ENCODE measurements at places on chromosomes 6 and 20. TPM values are rescaled to one million over a fixed set of nuclear protein-coding genes. Genes with fewer than 3 reads are reported as not detected.

- DNase-seq = no peak
Observed at GRCh38 chr6:158897236-158897635, 78.1 kb upstream of the EZR start.

DNA sequence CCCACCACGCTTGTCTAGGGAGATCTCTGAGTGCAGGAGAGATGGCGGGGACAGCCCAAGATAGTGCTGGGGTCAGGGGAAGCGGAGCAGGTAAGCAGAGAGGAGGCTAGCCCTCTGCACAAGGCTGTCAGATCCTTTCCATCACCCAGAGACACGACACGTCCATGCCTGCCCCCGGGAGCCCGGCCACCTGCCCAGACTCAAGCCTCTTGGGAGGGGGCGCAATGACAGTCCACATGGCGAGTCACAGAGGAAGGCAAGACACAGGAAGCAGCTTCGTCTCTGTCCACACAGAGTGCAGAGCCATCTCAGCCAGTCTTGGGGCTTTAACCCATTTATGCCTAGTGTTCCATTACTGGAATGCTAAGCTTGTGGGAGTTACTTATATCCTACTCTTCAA lies 78.4 kb downstream of the PREX1 start:
- DNase-seq = no peak

GRCh38 chr6:7166410-7167293 lies 58.9 kb downstream of the RREB1 start:
- DNase-seq = no peak

- no peak for DNase-seq
Observed at GRCh38 chr6:487956-488355, 96.4 kb downstream of the IRF4 start.

DNA sequence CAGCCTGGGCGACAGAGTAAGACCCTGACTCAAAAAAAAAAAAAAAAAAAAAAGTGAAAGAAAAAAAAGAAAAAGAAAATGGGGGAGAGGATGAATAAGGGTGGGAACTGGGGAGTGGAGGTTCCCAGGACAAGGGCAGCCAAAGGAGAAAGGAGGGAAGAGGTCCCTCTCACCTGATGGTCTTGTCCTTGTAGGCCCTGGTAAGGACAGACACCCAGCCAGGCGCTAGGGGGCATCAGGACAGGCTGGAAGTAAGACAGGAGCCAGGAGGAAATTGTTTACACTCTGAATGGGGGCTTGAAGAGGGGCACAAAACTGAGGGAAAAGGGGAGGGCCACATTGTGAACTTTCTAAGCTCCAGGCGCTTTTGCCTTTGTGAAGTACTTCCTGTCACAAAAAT lies 2.3 kb upstream of the ALDH5A1 start:
- no peak for DNase-seq

DNA sequence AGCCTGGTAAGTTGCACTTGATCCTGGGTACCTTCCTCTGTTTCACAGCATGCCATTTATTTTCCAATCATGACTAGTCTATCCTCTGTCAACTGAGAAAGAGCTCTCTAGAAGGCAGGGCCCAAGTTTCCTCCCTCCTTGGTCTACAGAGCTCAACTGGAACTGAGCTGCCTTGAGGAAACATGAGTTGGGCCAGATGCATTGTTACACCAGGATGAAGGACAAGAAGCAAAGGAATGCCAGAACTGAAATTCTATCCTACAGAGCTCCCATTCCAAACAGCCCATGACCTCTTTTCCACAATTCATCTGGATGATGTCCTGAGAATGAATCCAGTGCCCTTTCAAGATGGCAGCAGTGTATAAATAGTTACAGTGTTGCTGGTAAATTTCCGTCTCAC lies 66.7 kb upstream of the E2F3 start:
- no peak for DNase-seq

- DNase-seq = no peak
Observed at GRCh38 chr20:61120595-61121515, 131.2 kb upstream of the CDH4 start.

DNA sequence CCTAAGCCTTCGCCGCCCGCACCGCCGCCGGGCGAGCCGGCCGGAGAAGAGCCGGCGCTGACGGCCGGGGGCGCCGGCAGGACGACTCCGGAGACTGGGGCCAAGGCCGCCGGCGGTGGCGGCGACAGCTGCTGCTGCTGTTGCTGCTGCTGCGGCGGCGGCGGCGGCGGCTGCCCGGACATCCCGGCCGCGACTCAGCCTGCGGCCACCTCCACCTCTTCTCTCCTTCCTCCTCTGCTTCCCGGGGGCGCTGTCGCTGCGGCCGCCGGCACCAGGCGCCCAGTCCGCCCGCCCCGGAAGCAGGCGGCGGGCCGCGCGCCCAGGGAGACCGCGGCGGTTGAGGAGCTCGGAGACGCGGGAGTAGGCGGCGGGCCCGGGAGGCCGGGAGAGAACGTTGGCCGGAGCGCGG lies 307 bp downstream of the RANBP9 start:
- no peak for DNase-seq

Gene GSTA4
- 107 TPM for polyA plus RNA-seq

Gene F13A1
- 14.1 TPM for polyA plus RNA-seq

Gene SLC13A3
- 17.6 TPM for polyA plus RNA-seq

Gene PPP1R16B
- polyA plus RNA-seq = 8.3 TPM

Gene IL20RA
- 1.9 TPM for polyA plus RNA-seq

Gene B3GALT4
- polyA plus RNA-seq = 4.0 TPM
